ENCODE measurements at places on chromosomes 7 and 10.

DNA sequence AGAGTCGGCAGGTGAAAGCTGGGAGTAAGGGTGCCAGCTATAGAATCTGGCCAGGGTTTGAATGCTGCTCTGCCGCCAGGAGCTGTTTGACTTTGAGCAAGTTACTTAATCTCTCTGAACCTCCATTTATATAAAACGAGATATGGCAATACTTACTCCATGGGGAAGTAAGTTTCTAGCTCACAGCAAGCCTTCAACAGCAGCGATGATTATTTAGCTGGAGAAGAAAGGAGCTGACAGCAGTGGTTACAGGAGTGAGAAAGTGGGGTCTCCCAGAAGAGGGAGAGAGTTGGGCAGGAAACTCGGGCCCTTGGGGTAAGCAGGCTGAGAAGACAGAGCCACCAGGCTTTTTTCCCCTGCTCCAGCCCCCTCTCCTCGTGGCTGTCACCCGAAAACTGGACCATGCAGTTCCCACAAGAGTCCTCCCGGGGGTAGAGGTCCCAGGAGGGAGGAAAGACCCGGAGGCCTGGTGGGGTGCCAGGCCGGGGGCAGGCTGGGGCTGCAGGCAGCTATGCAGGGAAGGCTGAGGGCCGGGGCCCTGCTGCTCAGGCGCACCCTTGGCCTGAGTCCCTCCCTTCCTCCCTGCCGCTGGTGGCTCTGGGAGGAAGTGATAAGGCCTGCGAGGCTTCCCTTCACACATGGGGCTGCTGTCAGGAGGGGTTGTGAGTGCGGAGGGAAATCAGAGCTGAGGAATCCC, 3.5 kb downstream of the NOS3 start:
- peak; percentile 65 for DNase-seq

DNA sequence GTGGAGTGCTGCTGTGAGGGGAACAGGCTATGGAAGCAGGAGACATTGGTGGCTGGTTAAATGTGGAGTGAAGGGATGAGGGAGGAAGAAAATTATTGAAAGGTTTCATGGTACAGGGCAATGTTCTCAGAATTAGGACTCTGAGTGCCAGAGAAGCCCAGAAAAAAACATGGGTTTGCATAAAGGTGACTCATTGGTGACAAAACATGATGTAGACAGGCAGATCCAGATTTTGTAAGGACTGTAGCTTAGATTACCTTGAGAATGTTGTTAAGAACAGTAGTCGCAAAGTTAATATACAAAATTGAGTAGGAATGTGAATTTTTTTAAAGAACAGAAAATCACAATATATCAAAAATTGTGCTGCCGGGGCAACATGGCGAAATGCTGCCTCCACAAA, 134.9 kb upstream of the ZNF438 start:
- no peak for DNase-seq

DNA sequence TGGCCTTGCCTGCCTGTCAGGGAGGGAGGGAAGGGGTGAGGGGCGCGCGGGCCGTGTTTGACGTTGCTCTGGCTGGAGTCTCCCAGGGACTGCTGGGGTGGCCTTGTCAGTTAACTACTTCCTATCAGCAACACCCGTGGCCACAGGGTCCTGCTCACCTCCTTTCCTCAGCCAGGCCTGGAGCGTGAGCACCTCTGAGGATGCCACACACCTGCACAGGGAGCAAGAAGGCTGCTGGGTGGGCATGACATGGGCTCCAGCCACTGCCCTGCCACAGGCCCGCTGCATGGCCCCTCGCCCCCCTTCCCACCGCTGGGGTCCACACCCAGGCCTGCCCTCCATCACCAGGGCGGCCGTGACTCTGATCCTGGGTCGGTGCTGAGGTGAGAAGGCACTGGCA, 212.4 kb downstream of the ELFN1 start:
- no peak for DNase-seq

DNA sequence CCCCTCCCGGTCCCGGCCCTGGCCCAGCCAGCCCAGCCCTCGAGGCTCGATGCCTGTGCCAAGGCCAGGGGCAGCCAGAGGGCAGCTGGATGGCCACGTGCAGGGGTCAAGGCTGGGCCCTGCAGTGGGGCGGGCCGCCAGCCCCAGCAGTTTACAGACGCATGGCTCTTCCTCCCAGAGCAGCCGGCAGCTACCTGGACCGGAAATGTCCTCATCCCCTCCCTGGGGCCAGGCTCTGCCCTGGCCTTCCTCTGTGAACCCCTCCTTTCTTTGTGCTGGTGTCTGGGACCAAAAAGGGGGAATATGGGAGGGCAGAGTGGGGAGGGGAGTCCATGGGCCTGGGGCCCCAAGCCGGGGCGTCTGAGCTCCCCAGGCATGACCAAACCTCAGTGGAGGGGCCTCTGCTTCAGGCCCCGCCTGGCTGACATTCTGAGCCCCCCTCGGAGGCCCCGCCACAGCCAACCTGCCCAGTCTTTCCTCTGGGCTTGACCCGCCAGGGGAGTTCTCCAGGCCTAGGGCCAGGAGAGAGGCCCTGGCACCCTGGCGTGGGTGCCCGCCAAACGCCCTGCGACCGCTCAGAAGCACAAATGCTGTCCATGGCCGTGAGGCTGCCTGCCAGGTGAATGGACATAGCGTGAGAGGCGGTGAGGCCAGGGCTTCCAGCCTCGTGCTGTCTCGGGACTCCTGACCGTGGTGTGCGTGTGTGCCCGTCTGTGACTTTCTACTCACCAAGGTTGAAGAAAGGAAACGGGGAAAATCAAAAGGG, 24.7 kb upstream of the AMZ1 start:
- DNase-seq: no peak

GRCh38 chr10:42111661-42112330, 526.6 kb downstream of the ZNF33B start:
- DNase-seq: no peak

DNA sequence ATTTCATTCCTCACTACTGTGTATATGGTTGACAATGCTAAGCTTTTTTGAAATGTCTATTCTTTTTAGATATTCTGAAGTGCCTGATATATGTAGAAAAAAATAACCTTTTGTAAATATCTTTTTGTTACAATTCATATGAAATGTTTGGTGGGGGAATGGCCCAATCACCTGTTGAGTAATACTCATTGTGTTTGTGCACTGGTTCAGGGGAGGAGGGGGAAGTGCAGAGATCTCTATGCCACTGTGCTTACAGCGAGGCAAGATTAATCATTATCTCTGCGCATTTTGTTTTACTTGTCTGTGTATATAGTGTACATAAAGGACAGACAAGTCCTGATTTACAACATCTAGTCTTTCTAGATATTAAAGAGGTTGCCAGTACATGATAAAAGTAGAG, 25.2 kb downstream of the NUP42 start:
- no peak for DNase-seq
